ENCODE measurements at places on chromosomes 2 and 18.
A peak's percentile ranks its signal among the peaks of the same experiment; 100 is the strongest.

GRCh38 chr18:59051470-59052165 lies 88.1 kb upstream of the SEC11C start:
- peak; percentile 58 for DNase-seq

- DNase-seq = no peak
These were observed 25.2 kb downstream of the PTPN4 start for GRCh38 chr2:119784876-119785275.

DNA sequence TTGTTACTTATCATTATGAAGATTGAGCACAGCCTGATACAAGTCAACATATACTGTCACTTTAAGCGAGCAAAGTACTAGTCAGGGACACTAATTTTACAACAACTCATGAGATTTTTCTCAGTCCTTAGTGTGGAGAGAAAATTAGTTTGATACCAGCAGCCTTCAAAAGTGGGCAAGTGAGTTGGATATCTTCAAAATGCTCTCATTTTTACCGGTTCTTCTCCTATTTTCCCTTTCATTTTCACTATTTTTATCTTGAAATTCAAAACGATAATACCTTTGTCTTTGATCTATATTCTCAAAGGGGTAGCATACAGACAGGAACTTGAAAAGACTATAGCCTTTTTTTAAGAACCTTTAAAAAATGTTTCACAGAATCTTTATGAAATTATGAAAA lies 52.0 kb upstream of the UBXN4 start:
- DNase-seq = no peak

DNA sequence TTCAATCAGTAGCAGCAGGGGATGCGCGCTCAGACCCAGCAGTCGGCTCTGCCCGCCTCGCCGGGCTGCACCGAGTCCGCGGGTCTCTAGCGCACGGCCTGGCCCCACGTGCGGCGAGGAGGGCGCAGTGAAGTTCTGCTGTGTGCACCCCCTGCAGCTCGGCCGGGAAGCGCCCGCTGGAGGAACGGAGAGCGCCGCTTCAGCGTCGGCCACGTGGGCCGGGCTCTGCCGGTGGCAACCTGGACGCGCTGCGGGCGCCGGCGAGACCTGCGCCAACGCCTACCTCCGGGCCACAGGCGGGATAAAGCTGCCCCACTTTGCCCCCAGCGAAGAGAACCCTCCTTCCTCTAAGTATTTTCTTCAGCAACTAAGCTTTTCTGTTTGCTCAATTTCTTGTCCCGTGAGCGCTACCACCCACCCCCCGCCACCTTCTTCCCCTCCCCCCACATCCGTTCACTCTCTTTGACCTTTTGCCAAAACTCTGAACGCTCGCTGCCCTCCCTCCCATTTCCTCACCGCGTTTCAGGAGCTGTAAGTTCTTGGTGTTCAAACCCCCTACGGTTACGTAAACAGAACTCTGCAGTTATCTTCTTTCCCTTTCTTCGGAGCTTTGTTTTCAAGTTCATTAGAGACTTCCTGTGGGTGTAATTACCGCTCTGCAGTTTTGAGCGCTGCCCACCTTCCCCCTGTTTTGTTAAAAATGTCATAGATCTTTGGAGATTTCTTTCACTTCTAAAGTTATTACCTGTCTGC lies 42.6 kb upstream of the EDAR start:
- peak; percentile 51 for DNase-seq

GRCh38 chr18:46950064-46950656 lies 32.8 kb downstream of the KATNAL2 start:
- no peak for DNase-seq

- DNase-seq = no peak
These were observed 41.6 kb upstream of the DPP10 start for GRCh38 chr2:114400890-114401289.

DNA sequence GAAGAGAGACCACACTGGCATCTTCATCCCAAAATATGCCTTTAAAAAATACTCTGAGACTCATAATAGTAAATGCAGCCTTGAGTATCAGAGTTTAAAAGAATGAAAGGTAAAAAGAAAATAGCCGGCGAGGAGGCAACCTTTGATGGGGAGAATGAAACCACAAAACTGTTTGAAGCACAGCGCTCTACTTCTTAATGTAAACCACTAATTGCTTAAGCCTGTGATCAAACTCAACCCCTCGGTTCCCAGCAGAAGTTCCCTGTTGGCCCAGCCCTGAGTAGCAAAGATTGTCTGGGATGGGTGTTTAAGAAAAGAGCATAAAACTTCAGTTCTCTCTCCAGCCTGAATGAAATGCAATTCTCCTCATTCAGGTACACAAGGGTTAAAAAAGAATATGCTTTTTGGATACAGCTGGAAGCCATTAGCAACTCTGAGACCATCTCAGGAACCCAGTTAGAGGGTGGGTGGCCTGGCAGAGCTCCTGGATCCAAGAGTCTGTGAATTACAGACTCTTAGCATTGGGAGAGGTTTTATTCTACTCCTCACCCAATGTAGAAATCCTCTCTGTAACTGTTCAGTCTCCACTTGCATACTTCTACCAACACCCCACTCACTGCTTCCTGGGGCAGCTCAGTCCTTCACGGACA lies 44.8 kb downstream of the VIT start:
- DNase-seq = peak; percentile 51

Measured in right forelimb (tissue), 1 donor.